HCT116 (cell line): ENCODE measurements at places on chromosomes 5 and 9. TPM values are rescaled to one million over a fixed set of nuclear protein-coding genes. Genes with fewer than 3 reads are reported as not detected.

Gene AK1
- 61.1 TPM for total RNA-seq

Gene TOR2A
- 12.0 TPM for total RNA-seq

GRCh38 chr9:75372499-75373268, 284.4 kb downstream of the OSTF1 start:
- no peak for DNase-seq
- no peaks in the 10 kb centered on the region for H3K36me3 ChIP-seq
- H3K27me3 ChIP-seq, result peaks cover 9% of the 10 kb centered on the region
- H3K27ac ChIP-seq, result no peak overlapping the region
- no peak overlapping the region for H3K4me3 ChIP-seq

DNA sequence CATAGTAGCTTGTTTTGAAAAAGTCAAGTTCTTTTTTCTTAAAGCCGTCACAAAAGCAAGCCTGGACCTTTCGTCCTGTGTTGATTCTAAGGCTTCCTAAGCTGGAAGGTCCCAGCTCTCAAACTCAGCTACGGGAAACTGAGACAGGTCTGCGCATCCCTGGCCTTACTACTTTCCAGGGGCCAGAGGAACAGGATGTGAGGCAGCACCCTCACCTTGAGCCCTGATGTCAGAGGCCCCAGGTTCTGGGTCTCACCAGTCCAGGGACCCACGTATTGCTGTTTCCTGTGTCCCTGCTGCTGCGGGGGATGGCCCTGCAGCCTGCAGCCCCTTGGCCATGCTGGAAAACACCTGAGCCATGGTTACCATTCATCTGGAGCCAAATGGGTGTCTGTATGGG, 123.9 kb downstream of the COL23A1 start:
- H3K4me3 ChIP-seq, result no peak overlapping the region
- no peak for DNase-seq
- H3K4me1 ChIP-seq, result no peaks in the 10 kb centered on the region
- H3K27ac ChIP-seq, result no peak overlapping the region

DNA sequence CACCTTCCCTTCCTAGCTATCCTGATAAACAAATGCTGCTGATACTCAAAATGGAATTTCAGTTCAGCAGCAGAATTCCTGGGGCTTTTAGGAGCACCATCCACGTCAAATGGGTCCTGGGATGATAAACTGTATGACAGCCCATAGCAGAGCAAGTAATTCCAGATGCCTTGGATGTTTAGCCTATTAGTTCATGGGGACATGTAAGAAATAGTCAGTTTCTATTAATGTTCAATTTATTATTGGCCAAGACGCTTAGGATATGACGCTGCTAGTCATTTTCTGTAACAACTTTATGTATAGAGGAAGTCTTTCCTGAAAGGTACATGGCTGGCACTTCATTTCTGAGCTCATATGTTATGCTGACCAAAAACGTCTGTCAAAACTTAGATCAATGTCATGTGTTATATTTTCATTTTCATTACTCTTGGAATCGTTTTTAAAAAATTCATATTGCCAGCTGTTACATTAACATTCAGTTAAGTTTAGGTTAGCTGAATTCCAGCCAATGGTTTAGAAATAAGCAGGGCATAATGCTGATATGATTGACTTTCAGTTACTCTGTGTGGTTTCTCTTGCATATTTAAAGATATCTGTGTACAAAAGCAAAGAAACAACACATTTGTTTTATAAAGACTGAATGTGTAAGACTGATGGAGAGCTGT, 243.8 kb downstream of the CSNK1G3 start:
- H3K36me3 ChIP-seq, result no peaks in the 10 kb centered on the region
- H3K4me1 ChIP-seq, result no peaks in the 10 kb centered on the region
- DNase-seq, result no peak
- H3K27ac ChIP-seq, result no peak overlapping the region
- H3K4me3 ChIP-seq, result no peak overlapping the region
